ENCODE measurements at places on chromosomes 11 and 22.
A peak's percentile ranks its signal among the peaks of the same experiment; 100 is the strongest.

- DNase-seq = no peak
Observed at GRCh38 chr11:61700212-61700611, 20.0 kb downstream of the DAGLA start.

GRCh38 chr11:125586623-125587022 lies 6.0 kb upstream of the STT3A start:
- no peak for DNase-seq

GRCh38 chr11:113019711-113020110 lies 58.5 kb downstream of the NCAM1 start:
- DNase-seq = no peak

DNA sequence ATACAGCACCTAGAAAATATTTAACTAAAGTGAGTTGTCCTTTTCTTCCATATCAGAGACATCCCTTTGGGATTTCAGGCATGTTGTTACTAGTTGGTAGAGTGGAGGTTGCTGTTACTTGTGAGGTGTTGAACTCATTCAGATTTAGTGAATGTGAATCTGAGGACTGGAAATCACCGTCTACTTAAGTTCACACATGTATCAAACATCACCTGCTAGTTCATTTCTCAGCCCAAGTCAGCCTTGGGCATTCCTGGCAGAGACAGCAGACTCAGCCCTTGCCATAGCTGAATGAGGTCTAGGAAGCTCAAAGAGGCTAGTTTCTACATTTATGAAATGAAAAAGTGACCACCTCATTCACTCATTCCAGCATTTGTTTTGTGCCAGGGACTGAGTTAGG lies 9.7 kb downstream of the KDELR3 start:
- no peak for DNase-seq

- no peak for DNase-seq
Observed at GRCh38 chr11:28400331-28401100, 292.3 kb downstream of the METTL15 start.

GRCh38 chr11:117824571-117825537 lies at the start of gene FXYD2:
FXYD2 (minus strand) TSS chr11:117824744; CDS start chr11:117824678, 66 bp downstream.
- peak; percentile 83 for DNase-seq

DNA sequence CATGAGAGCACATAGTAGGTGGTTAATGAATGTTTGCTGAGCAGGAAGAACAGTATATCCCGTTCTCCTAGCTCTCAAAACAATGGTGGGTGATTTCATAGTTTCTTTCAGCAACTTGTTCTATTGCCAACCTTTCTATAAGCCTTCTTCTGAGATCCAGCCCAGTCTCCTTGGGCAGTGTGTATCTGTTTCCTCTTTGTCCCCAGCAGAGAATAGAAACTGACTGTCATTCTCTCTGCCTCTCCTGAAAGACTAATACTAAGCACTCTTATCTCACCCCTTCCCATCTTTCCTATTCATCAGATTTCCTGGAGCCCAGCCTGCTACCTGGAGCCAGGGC lies 272.9 kb downstream of the ST3GAL4 start:
- no peak for DNase-seq

GRCh38 chr11:15901790-15902189 lies 454.6 kb downstream of the SOX6 start:
- no peak for DNase-seq

GRCh38 chr11:87304412-87304811 lies 266.7 kb downstream of the TMEM135 start:
- DNase-seq = peak; percentile 52

- no peak for DNase-seq
Observed at GRCh38 chr11:74248469-74248868, 63.0 kb downstream of the P4HA3 start.

GRCh38 chr22:31968022-31968421 lies 23.7 kb downstream of the YWHAH start:
- DNase-seq = no peak

Measured in right lung (tissue), 10 donors.